ENCODE measurements at places on chromosomes 7 and 10.

DNA sequence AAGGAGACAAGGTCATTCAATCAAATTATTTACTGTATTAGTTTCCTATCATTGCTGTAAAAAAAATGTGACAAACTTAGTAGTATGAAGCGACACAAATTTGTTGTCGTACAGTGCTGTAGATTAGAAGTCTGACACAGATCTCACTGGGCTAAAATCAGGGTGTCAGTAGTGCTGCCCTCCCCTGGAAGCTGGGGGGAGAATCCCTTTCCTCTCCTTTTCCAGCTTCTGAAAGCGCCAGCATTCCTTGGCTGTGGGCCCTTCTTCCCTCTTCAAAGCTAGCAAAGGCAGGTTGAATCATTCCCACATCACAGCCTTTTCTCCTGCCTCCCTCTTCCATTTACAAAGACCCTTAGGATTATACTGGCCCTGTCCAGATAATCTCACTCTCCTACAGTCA, 28.0 kb downstream of the VPS41 start:
- DNase-seq, result no peak

GRCh38 chr10:121064491-121064890, 213.3 kb downstream of the WDR11 start:
- no peak for DNase-seq

GRCh38 chr7:31249671-31250070, 90.9 kb downstream of the NEUROD6 start:
- DNase-seq, result no peak

- DNase-seq, result peak; percentile 51
Measured at GRCh38 chr7:20260223-20260622, 43.0 kb upstream of the MACC1 start.

DNA sequence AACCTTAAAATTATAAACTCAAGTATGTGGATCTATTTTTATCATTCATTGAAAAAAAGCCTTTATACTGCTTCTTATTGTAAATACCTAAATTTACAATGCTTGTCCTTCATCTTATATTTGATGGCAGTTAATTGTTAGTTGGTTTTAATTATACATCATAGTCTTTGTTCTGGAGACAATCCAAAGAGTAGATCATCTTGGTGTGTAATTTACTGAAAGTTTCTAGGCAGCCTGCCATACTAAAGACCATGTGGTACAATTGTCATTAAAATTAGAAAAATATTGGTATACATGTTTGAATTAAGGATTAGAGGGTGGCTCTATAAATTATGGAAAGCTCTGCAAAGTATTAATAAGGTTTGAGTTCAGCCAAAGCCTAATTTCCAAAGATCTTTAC, 231.4 kb downstream of the KCND2 start:
- no peak for DNase-seq

GRCh38 chr7:139718141-139718540, 59.7 kb downstream of the HIPK2 start:
- DNase-seq, result no peak
